ENCODE measurements at places on chromosomes 2 and 18.

GRCh38 chr2:50748671-50749070 is 283.3 kb downstream of the NRXN1 start:
- no peak for DNase-seq

DNA sequence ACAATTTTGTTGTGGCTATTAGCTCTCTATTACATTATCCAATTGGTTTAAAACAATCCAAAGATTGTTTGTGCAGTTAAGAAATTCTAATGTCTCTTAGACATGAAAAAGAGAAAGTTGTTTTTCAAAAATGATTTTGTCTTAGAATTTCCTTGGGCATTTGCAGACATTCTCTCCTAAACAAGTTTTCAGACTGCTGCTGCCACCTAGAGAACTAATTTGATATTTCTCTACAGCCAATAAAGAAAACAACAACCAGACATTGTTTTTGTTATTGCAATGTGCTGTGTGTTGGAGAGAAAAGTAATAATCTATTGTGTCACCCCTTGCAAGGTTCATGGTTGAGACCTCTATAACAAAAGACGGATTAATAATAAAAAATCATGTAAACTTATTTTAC is 119.0 kb upstream of the SYT4 start:
- no peak for DNase-seq

- no peak for DNase-seq
Observed at GRCh38 chr2:26316845-26317244, 29.1 kb upstream of the SELENOI start.

- DNase-seq, result no peak
Observed at GRCh38 chr2:25912851-25913695, 34.8 kb upstream of the ASXL2 start.

DNA sequence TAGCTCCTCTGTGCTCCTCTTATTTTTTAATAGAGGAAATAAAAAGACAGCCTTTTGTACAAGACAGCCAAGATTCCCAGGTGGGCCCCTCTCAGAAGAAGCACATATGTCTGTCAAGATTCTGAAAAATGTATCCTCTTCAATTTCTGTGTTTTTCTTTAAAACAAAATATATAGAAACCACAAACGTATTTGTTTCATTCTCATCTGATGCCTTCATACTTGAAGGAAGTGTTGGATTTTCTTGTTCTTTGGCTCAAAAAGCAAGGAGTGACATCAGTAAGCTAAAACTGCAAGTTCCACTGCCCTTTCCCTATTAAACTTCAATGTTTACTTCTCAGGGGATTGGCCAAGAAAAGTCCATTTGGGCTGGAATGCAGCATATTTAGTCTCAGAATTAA is 193.8 kb upstream of the OSR1 start:
- no peak for DNase-seq

- no peak for DNase-seq
Observed at GRCh38 chr18:61731693-61732376, 161.0 kb downstream of the RNF152 start.

DNA sequence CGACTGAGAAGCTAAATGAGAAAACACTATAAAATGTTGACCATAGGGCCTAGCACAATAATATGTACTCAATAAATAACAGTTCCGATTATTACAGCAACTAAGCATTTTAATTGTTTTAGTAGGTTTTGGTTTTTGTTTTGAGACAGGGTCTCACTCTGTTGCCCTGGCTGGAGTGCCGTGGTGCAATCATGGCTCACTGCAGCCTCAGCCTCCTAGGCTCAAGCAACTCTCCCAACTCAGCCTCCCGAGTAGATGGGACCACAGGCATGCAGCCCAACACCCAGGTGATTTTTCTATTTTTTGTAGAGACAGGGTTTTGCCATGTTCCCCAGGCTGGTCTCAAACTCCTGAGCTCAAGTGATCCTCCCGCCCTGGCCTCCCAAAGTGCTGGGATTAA is 54.1 kb downstream of the ESCO1 start:
- DNase-seq, result no peak

DNA sequence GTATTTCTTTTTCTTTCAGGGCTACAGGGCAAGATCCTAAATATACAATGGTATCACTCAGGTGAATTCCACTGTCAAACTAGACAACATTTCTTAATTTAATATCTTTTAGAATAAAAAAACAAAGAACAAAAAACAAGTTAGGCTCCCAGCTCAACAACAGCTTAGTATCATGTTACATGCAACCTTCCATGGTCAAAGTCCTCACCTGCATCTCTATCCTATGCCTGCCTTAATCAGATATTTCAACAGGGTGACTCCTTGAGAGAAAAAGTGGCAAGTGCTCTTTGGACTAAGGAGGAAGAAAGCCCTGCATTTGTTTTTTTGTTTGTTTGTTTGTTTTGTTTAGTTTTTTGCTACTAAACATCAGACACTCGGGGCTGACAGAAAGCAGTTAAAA is 50.2 kb downstream of the WDFY1 start:
- DNase-seq, result no peak

DNA sequence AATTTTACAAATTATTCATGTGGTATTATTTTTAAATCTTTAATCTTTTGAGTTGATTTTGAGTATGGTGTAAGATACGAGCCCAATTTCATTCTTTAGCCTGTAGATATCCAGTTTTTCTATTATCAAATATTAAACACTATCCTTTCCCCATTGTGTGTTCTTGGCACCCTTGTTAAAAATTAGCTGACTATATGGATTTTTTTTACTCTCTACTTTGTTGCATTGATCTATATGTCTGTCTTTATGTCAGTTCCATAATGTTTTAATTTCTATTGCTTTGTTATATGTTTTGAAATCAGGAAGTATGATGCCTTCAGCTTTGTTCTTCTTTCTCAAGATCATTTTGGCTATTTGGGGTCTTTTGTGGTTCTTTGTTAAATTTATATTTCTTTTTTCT is 80.9 kb upstream of the ZNF804A start:
- DNase-seq, result no peak

DNA sequence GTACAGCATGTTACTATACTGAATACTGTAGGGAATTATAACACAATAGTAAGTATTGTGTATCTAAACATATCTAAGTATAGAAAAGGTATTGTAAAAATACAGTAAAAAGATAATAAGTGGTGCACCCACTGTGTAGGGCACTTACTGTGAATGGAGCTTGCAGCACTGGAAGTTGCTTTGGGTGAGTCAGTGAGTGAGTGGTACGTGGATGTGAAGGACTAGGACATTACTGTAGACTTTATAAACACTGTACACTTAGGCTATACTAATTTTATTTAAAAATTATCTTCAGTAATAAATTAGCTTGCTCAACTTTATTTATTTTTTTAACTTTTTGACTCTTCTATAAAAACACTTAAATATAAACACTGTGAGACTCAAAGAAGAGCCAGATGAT is 82.6 kb downstream of the MTA3 start:
- no peak for DNase-seq

DNA sequence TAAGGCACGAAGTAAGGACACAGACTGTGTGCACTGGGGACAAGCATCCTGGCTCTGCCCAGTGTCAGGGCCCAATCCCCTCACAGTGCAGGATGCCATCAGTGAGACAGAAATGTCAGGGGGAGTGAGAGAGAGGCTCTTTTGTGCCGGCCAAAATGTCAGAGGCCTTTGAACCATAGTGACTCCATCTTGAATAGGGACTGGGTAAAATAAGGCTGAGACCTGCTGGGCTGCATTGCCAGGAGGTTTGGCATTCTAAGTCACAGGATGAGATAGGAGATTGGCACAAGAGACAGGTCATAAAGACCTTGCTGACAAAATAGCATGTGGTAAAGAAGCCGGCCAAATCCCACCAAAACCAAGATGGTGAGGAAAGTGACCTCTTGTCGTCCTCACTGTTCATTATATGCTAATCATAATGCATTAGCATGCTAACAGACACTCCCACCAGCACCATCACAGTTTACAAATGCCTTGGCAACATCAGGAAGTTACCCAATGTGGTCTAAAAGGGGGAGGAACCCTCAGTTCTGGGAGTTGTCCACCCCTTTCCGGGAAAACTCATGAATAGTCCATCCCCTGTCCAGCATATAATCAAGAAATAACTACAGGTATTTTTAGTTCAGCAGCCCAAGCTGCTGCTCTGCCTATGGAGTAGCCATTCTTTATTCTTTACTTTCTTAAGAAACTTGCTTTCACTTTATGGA is 337.4 kb downstream of the LPIN1 start:
- DNase-seq, result peak; percentile 36

DNA sequence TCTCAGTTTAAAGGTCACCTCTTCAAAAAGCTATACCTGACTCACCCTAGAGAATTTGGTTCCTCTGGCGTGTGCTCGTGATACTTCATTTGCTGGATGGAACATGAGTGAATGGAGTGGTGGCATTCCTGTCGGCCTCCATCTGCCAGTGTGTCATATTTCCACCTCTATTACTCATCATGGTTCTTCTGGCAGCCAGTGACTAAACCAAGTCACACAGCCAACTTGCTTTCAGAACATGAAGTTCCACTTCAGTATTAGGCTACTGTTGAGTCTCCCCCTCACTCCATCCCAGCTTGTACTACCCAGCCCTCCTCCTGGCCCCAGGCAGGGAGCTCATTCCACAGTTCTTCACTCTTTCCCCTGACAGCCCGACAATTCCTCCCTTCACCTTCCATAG is 169.8 kb downstream of the MREG start:
- peak; percentile 39 for DNase-seq

DNA sequence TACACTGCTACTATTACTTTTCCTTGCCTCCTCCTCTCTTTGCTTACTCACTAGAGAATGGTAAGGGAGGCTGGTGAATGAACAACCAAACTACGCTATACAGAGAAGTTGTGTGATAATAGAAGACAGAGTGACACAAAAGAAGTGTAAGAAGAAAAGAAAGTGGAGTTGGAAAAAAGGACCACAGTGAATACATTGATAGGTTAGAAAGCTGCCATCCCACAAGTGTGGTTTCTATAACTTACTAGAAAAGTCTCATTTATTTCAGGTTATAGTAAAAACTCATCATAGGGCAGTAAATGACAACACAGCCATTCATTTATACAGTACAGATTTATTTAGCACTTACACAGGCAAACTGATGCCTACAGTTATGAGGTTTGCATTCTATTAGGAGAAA is 77.3 kb downstream of the TTC21B start:
- no peak for DNase-seq

DNA sequence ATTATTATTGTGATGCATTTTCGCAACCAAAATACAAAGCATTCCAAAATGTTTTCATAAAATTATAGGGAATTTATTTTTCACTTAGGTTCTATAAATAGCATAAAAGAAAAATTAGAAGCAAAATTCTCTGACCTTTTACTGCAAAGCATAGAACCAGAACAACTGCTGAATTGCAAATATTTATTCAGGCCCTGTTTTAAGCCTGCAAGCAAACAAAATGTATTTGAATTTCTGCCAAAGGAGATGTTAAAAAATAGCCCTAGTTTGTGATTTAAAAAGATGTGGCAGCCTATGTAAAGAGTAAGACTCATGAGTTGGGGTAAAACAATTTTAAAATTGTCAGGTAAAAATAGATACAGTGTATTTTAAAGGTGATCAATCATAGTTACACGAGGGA is 138.1 kb downstream of the KCNJ3 start:
- no peak for DNase-seq

GRCh38 chr18:32937597-32937996 is 164.8 kb upstream of the KLHL14 start:
- no peak for DNase-seq

DNA sequence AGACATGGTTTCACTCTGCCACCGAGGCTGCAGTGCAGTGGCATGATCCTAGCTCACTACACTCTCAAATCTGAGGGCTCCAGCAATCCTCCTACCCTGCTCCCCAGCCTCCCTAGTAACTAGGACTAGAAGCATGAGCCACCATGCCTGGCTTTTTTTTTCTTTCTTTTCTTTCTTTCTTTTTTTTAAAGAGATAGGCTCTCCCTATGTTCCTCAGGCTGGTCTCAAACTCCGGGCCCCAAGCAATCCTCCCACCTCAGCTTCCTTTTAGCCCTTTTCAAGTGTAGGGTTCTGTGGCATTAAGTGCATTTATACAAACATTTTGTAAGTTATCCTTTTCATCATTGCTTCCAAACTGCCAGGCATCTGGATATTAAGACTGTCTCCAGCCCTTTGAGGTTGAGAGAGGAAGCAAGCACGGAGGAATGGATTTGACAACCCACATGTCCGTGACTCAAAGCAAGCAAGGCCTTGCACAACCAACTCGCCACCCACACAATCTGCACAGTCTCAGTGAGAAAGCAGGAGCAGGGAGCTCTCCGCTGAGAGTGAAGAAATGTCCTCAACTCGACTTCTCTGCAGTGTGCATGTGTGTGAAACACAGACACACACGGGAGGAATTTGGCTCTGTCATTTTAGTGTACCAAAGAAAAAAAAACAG is 65.6 kb downstream of the ATP8B1 start:
- DNase-seq, result peak; percentile 35

DNA sequence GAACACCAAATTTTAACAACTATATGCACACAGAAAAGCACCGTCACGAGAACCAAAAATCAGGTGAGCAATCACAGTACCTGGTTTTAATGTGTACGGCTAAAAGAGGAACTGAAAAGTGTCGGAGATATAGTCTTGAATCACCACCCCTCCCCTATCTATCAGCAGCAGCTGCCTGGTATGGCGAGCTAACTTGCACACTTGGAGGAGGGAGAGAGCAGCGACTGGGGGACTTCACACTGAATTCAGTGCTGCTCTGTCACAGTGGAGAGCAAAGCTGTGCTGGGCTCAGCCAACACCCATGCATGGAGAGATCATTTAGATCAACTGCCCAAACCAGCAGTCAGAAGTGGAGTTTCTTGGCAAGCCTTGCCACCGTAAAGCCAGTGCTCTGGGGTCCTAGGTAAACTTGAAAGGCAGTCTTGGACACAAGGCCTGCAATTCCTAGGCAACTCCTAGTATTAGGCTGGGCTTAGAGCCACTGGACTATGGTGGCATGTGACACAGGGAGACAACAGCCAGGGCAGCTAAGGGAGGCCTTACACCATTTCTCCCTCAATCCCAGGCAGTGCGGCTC is 89.2 kb upstream of the CD226 start:
- DNase-seq, result no peak

GRCh38 chr2:207683879-207684627 is 27.4 kb upstream of the CCNYL1 start:
- DNase-seq, result no peak

- no peak for DNase-seq
Observed at GRCh38 chr2:148602885-148603561, 41.5 kb upstream of the EPC2 start.

DNA sequence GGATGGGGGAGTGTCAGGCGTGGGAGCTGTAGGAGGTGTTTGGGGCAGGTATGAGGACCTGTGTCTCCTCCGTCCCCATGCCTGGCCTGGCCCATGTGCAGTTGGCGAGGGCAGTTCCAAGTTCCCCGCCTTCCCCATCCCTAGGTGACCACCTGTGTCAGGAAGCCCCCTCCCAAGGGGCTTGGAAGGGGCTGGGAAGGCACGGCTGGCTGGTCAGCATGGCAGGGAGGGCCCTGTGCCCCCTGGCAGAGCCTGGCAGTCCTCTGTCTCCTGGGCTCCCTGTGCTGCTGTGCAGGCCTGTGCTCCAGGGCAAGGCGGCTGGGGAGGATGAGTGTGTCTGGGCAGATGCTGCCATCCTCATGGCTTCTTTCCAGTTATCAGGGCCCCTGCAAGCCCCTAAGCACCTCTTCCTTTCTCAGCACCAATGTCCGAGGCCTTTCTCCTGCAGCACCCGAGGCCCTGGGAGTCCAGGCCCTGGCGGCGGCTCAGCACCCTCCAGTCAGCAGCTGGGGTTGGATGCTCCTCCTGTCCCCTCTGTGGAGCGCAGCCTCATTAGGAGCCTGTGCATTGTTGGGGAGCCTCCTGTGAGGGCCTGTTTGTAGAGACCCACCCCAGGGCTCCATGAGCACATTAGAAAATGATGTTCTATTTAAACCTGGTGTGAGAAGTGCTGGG is 101.7 kb downstream of the FAM210A start:
- DNase-seq, result no peak
